ENCODE measurements at places on chromosomes 11 and 22.

- no peak for DNase-seq
Observed at GRCh38 chr11:124612567-124613246, 1.5 kb downstream of the PANX3 start.

DNA sequence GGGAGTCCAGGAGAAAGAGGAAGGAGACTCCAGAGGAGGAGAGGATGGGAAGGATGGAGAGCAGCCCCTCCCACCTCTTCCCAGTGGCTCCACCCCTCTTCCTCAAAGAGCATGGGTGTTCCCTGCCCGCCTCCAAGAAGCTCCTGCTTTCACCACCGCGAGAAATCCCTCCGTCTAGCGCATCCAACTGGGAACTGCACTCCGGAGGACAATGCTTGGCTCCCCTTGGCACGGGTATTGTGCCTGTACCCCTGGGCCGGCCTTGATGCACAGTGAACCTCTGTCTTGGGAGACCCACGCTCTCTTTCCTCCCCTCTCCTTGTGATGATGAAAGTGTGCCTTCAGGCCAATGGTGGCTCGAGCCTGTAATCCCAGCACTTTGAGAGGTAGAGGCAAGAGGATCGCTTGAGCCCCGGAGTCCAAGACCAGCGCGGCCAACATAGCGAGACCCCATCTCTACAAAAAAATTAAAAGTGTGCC is 14.9 kb upstream of the ADA2 start:
- no peak for DNase-seq

- DNase-seq, result no peak
Observed at GRCh38 chr11:108873941-108874340, 209.1 kb downstream of the DDX10 start.

GRCh38 chr22:42895087-42895486 is 38.0 kb upstream of the ARFGAP3 start:
- no peak for DNase-seq

DNA sequence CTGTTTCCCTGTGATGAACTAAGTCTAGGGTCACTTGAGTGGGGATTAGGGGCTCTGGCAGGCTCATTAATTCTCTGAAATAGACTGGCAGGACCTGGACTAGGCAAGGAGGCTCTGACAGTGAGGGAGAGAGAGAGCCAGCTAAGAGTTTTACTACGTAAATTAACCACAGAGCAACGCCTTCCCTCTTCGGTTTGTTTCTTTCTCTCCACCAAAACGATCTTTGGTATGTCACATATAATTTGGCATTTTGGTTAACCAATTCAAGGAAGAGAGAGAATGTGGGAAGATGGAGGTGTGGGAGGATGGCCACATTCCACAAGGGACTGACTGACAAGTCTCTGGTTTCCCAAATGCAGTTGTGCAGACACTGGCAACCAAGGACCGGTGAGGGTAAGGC is 27.9 kb downstream of the ATG16L2 start:
- DNase-seq, result no peak

GRCh38 chr11:61579676-61580270 is 1.1 kb downstream of the SYT7 start:
- DNase-seq, result no peak

- DNase-seq, result no peak
Observed at GRCh38 chr11:69694781-69695180, 9.0 kb downstream of the FGF19 start.

GRCh38 chr11:1511937-1512496 is 25.4 kb upstream of the MOB2 start:
- no peak for DNase-seq

GRCh38 chr11:665062-665703 is 28.1 kb downstream of the DRD4 start:
- no peak for DNase-seq

- DNase-seq, result no peak
Observed at GRCh38 chr11:37533087-37533486, 935.1 kb upstream of the RAG2 start.

GRCh38 chr11:43934601-43935423 is 7.6 kb upstream of the C11orf96 start:
- DNase-seq, result no peak

- DNase-seq, result no peak
Observed at GRCh38 chr11:85941380-85941973, 86.3 kb downstream of the CCDC83 start.

DNA sequence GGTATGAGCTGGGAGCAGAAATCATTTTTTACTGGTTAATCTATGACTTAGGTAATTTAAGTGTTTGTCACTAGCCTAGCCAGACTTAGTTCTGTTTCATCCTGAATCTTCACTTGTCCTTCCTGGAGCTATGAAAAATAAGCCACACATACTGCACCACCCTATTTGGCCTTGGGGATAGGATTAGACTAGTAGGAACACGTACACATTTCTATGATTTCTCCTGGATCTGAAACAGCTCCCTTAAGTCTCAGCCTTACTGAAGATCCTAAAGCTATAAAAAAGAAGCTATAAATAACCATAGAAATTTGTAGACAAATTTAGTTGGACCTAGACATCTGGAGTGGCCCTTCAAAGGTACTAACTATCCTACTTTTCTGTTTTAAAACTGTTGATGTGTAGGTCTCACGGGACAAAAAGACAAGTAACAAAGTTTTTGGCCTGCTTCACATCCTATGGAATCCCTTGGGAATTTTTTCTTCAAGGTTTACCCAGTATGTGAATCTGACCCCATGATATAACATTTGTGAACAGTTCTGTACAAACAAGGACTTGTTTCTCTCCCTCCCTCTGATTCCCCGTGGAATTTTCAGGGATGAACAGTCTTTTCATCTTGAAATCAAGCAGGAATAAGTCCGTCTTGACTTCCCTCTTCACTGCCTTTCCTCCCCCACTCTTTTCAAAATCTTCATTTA is 275.0 kb downstream of the FAM76B start:
- DNase-seq, result no peak

GRCh38 chr11:21534288-21534687 is 658.6 kb upstream of the ANO5 start:
- no peak for DNase-seq

DNA sequence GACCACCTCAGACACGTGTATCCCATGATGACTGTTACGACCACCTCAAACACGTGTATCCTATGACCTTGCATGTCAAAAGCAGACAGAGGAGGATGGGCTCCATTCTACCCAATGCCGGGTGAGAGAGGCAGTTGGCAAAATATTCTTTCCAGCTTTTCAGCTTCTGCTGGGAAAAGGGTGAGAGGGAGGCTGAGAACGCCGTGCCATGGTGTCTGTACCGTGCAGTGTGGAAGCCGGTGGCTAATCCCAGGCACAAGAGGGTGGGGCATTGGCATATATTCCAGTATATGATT is 1478.4 kb downstream of the TBC1D22A start:
- no peak for DNase-seq

GRCh38 chr11:128627666-128628324 is 40.4 kb upstream of the ETS1 start:
- DNase-seq, result no peak

GRCh38 chr11:32323814-32324130 is 111.6 kb downstream of the WT1 start:
- DNase-seq, result no peak

- no peak for DNase-seq
Observed at GRCh38 chr22:19885841-19886592, 31.3 kb upstream of the GNB1L start.

DNA sequence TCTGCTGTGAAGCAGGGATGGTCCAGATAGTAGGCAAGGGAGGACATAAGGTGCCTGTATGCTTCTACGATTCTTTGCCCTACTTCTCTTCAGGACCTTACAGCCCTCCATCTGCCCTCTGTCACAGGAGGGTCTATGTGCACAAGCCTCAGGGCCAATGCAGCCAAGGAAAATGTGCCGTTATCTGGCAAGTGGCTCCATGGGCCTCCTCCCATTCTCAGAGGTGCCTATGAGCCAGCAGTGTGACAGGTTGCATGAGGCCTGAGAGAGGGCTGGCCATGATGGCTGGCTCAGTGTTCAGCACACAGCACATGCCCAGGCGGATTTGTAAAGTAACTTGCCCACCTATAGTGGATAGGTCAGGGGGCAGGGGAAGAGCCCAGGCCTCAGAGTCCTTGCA is 51.3 kb upstream of the SUSD2 start:
- DNase-seq, result no peak

DNA sequence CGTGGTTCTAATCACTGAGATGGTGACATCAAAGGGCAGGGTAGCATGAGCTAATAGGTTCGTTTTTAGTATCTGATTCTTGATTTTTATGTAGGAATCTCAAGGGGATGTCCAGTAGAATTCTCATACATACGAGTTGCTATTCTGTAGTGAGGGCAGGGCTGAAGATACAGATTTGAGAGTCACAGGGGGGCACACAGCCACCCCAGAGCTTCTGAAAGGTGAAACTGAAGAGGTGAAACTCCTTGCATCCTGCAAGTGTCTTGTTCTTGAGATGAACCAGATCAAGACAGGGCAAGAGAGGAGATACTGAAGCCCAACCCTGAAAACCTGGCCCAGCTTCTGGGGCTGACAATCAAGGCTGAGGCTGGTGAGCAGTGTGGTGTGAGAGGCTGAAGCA is 35.6 kb upstream of the TMEM123 start:
- DNase-seq, result no peak

- DNase-seq, result no peak
Observed at GRCh38 chr11:79139900-79140299, 300.9 kb downstream of the TENM4 start.

GRCh38 chr11:126476266-126476924 is 120.9 kb downstream of the ST3GAL4 start:
- DNase-seq, result no peak

DNA sequence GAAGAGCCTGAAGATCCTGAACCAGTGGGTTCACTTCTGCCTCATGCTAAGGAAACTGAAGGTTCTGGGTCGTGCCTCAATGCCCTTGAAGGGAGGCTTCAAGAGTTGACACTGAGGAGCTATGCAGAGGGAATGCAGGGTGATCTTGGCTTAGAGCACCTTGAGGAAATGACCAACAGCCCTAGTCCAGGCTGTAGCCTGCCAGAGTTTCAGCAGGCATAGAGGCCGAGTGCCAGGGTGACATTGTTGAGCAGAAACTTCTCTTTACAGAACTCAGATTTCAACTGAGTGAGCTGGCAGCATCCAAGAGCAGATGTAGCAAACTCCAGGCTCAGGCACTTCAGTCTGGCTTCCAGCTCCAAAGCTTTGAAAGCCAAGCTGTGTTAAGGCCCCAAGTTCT is 23.1 kb upstream of the CAPRIN1 start:
- DNase-seq, result no peak

- DNase-seq, result no peak
Observed at GRCh38 chr11:3795131-3796001, 2.0 kb downstream of the NUP98 start.

DNA sequence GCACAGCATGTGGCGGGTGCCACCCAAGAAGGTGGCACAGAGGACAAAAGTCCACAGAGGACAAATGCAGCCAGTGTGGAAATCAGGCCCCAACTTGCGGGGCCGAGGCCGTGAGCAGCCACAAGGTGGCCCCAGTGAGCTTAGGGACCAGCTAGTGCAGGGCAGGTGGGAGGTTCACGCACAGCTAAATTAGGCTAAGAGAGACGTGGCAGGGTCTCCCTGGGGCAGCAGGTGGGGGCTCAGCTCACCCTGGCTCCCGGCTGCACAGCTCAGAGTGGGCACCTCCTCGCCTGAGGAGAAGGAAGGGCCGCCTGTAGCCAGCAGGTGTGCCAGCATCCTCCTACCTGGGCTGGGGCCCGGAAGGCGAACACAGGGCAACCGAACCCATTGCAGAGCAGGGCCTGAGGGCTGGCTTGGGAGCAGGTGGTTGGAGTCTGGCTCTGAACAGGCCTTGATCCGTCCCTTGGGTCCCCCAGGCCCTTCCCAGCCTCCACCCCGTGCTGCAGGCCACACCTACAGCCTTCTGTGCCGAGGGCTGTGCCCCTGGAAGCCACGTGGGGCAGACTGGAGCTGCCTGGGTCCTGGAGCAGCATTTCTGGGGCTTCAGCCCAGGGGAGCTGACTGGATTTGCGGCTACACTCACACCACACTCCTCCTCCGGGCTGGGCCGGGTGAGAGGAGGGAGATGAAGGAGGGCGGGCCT is 26.1 kb upstream of the CELSR1 start:
- DNase-seq, result peak; percentile 61

DNA sequence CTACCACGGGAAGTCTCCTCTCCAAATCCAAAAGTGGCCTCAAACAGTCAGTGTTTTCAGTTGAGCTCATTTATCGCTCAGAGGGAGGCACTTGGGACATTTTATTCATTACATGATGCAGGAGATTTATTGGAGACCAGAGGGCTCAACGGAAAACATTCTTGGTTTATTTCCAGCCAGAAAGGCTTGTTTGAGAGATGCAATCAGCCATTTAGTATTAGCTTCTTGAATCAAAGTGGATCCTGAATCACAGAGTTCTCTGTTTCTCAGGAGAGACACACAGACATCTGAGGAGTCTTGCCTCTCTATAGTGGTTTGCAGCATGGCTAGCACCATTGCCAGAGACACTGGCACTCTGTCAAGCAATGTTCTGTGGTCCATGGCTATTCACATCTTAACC is 31.5 kb downstream of the CD44 start:
- no peak for DNase-seq

GRCh38 chr11:84247926-84248325 is 961.8 kb upstream of the CCDC90B start:
- DNase-seq, result no peak

GRCh38 chr11:8267280-8267679 is 3.6 kb upstream of the LMO1 start:
- no peak for DNase-seq

GRCh38 chr11:105937331-105937730 is 84.7 kb downstream of the MSANTD4 start:
- no peak for DNase-seq

DNA sequence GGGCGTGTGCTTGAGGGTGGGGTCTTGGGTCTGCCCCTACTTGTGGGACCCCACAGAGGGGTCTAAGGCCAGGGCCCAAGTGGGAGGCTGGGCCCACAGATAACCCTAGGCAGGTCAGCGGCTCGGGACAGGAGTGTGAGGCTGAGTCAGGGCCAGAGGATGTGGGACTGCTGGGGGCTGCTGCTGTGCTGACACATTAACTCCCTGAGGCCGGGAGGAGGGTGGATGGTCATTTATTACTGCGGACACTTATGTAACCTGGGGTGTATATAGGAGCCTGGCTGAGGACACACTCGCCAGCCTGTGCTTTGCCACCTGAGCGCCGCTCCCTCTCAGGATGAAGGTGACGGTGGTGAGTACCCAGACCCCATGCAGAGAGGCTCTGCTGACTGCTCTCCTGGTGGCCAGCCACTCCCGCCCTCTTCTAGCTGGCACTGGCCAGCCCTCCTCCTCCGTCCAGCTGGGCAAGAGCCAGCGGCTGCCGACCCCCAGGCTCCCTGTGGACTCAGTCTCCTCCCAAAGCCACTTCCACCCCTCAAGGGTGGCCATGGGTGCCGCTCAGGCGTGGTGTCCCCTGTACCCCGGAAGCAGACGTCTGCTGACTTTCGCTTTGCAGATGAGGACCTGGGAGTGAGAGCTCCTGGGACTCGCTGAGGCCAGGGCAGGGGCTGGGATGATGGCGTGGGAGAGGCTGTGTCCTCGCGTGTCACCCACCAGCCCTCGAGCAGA is at the start of gene MIOX:
Gene MIOX, plus strand, starts transcription at position 299 of the 729 bp plus-strand sequence. Its CDS starts 39 bp downstream, at position 338.
- DNase-seq, result no peak

- DNase-seq, result peak; percentile 60
Observed at GRCh38 chr11:14357881-14358728, 878 bp downstream of the RRAS2 start.
